ENCODE measurements at places on chromosomes 13 and 19.

- DNase-seq, result peak; percentile 67
These were observed 1317.0 kb downstream of the PCDH9 start for GRCh38 chr13:65913173-65913572.

DNA sequence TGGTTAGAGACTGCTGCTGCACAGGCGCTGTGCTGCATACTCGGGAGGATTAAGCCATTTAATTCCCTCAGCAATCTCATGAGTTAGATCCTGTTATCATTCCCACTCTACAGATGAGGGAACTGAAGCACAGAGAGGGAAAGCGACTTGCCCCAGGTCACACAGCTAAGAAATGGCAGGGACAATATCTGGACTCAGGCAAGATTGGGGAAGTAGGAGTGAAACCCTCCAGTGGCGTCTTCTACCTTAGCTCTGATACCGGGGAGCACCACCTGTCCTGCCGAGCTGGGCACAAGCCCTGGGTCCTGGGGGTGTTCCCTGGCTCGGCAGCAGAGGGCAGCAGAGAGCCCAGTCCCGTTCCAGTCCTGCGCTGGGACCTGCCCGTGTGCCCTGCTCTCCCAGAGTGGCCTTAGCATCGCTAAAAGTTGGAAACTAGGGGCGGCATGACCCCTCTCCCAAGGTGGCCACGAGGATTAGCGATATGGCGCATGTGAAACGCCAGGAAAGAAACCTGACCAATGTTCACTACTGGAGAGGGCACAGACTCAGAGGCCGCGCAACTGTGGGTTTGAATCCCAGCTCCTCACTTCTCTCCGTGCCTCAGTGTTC lies 20.5 kb downstream of the CYTH2 start:
- peak; percentile 77 for DNase-seq

GRCh38 chr19:51780270-51780669 lies 14.7 kb upstream of the FPR3 start:
- DNase-seq, result no peak

GRCh38 chr13:42041684-42042035 lies 6.8 kb upstream of the DGKH start:
- peak; percentile 76 for DNase-seq

DNA sequence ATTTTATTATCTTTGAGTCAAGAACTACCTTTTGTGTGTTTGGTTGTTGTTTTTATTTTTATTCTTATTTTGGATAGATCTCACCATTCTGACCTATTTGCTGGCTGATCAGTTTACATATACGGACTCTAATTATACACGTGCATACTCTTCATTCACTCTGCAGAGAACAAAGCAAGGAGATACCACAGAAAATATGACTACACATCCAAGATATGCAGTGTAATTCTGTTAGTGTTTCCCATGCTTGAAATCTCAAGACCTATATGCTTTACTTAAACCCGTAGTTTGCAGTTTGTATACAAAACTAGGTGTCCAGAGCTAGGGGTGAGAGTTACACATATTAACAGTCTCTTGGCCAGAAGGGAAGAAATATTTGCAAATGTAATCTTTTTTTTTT lies 205.5 kb downstream of the DCLK1 start:
- no peak for DNase-seq

- peak; percentile 7 for DNase-seq
These were observed 37.2 kb upstream of the SOHLH2 start for GRCh38 chr13:36251526-36251925.

DNA sequence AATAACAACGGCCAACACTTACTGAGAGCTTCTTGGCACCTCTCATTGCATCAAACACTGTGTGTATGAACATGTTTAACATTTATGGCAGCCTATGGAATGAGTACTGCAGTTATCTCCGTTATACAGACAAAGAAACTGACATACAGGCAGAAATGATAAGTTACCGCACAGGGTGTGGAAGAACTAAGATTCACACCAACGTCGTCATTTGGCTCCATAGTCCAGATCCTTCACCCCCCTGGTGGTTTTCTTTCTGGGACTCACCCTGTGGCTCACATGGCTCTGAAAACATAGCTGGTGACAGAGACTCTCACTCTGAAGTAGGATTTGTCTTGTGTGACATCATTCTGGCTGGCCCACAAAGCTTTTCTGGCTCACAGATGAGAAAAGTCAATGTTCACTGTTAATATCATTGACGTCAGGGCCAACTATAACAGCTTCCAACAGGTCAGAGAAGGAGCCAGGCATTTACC lies 230.1 kb downstream of the DLEU7 start:
- DNase-seq, result peak; percentile 8

- no peak for DNase-seq
These were observed 1077.7 kb upstream of the SLC10A2 start for GRCh38 chr13:104143760-104144416.

GRCh38 chr19:1769645-1769985 lies 16.3 kb downstream of the ONECUT3 start:
- DNase-seq, result no peak

All from AG08395 (cell line).